ENCODE measurements at places on chromosomes 11 and 22.

DNA sequence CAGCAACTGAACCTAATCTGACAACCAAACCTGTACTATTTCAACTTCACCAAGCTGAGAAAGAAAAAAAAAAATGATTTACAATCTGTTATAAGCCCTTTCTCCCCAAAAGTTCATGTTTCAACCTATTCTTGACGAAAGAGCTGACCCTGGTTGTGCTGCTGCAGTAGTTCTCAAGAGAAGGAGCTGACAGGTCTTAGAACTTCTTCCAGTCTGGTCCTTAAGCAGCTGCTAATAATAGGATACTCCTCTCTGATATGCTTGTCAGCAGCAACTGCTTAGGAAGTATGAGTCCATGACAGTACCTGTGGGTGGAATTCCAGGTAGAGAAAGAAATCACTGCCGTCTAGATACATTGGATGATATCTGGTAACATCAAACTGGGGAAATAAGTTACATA is 735.1 kb upstream of the CCDC90B start:
- DNase-seq, result no peak

DNA sequence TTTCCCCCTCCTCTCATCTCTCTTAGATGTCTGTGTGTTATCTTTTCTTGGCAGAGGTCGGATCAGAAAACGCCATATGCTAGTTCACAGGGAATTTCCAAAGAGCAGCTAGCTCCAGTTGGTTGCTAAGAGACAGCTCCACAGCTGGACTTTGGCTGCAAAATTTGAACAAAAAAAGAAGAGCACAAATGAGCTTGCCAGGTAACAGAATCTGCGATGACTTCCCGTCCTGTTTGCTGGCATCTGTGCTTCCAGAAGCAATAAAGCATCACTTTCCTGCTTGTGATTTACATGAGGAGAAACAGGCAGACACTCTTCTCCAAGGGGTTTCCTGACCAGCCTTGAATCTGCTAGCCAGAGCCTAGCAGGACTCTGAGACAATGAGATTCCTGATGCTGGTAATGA is 596.0 kb upstream of the B3GAT1 start:
- DNase-seq, result no peak

DNA sequence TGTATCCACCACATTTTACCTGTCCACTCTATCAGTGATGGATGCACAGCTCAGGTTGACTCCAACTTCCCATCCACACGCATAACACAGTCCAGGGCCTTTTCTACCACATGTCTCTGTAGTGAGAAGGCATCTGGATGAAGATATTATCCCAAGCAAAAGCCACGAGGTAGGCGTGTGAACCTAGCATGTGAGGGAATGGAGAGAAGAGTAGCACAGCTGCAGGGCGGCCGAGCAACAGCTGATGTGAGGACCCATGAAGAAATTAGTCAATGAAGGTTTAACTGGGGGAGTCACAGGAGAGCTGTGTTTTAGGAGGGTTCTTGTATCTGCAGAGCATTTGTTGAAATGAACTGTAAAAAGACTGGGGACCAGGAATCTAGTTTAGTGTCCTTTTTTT is 144.6 kb upstream of the PITPNB start:
- no peak for DNase-seq

- no peak for DNase-seq
These were observed 377.2 kb downstream of the MN1 start for GRCh38 chr22:27424319-27424718.

- DNase-seq, result no peak
These were observed 39.7 kb downstream of the RTL6 start for GRCh38 chr22:44458044-44459020.

DNA sequence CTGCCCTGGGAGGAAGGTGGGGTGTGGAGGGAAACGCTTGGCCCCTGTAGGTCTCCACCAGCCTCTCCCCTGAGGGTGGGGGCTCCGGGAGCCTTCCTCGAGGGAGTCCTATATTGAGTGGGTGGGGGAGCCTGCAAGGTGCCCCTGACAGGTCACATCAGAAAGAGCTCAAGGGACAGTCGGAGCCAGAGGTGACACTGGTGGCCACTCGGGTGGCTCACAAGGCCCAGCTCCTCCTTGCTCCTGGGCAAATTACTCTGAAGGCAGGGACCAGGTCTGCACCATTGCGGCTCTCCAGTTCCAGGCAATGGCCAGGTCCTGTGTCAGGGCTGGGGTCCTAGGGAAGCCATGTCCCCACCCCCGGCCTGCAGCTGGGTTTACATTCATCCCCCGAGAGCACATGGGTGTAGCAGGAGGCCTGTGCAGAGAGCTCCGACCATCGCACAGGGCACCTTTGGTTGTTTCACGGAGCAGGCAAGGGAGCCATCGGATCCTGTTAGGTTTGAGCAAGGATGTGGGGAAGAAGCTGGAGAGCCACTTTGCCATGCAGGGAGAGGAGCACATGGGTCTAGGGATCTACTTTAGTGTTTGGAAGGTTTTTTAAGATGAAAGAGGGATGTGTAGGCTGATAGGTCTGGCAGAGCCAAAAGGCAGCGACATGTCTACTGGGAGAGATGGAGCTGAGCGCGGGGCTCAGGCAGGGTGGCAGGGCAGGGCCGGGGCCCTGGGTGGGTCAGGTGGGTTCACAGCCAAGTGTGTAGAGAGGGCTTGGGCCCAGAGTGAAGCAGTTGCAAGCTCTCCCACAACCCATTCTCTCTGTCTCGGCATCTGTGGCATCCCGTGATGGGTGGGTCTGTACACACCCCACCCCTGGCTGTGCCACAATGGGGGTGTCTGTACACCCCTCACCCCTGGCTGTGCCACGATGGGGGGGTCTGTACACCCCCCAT is 14.8 kb downstream of the CCND1 start:
- no peak for DNase-seq

GRCh38 chr11:99934008-99934407 is 753.1 kb upstream of the ARHGAP42 start:
- no peak for DNase-seq

GRCh38 chr11:117610045-117610444 is 187.0 kb downstream of the DSCAML1 start:
- DNase-seq, result no peak

GRCh38 chr11:113400631-113401230 is 13.2 kb downstream of the ANKK1 start:
- no peak for DNase-seq

DNA sequence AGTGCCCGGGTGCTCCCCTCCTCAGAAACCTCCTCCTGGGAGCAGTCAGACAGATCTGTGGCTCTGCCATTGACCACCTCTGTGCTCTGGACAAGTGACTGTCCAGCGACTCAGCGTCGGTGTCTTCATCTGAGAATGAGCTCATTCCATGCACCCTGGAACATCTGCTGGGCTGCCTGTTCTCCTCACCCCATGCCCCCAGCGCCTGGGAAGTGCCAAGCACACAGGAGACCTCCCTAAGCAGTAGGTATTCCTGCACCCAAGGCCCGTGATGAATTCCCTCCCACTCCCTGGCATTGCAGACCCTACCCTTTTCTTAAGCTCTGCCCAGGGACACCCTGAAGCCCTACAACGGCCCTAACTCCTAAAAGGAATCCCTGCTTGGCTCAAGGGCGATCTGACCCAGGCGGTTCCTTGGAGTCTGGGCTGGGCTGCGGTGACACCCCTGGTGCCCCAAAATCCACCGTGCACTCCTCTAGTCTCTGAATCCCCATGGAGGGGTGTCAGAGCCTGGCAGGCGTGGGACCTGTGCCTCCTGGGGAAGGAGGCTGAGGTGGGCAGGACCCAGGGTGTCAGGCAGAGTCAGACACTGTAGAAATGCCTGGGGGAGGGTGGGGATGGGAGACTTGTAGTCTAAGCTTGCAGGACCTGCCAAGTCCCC is 92.0 kb downstream of the CEP164 start:
- DNase-seq, result no peak

DNA sequence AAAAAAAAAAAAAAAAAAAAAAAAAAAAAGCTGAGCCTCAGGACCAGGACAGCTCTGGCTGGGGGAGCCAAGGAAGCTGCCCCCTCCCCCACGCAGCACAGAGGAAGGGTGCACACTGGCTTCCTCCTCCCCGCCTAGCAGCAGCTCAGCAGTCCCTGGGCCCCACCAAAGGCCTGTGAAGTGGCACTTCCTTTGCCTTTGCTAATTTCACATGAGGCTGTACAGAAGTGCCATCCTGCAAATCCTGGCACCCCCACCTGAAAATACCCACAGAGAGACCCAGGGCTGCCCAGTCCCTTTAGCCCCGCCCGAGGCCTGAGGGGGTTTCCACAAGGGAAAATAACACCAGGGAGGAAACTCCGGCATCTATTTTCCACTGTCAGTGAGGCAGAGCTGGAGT is 3.9 kb downstream of the RHOG start:
- peak; percentile 41 for DNase-seq

DNA sequence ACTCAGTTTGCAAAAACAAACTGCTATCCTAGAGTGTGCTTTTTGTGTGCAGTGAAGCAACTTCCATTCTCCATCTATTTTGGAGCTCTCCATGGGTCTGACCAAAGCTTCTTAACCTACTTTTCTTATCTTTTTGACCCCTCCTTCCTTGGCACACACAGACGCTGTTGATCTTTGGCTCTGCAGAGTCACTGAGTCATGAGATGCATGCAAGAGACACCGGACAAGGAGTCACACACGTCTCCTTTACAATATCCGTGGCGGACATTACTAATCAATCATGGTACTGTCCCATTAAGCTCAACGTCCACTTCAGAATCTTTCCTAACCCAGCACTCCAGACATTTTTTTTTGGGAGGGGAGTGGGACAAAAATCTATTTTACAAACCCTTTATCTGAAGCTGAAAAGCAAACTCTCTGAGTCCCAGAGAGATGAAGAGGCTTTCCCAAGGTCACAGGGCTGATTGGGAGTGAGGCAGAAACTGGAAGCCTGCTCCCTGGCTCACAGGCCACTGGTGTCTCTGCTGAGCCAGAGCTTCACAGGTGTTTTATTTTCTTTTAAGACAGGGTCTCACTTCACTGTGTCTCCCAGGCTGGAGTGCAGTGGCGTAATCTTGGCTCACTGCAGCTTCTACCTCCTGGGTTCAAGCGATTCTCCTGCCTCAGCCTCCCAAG is 165.8 kb upstream of the SYT13 start:
- DNase-seq, result no peak

- DNase-seq, result no peak
These were observed 322.7 kb upstream of the PLET1 start for GRCh38 chr11:112583261-112583893.

- DNase-seq, result no peak
These were observed 205.3 kb downstream of the TBC1D22A start for GRCh38 chr22:46967445-46968358.

- no peak for DNase-seq
These were observed 9.6 kb upstream of the SYT8 start for GRCh38 chr11:1825039-1825740.

- no peak for DNase-seq
These were observed 51.4 kb downstream of the C11orf58 start for GRCh38 chr11:16789560-16790485.

DNA sequence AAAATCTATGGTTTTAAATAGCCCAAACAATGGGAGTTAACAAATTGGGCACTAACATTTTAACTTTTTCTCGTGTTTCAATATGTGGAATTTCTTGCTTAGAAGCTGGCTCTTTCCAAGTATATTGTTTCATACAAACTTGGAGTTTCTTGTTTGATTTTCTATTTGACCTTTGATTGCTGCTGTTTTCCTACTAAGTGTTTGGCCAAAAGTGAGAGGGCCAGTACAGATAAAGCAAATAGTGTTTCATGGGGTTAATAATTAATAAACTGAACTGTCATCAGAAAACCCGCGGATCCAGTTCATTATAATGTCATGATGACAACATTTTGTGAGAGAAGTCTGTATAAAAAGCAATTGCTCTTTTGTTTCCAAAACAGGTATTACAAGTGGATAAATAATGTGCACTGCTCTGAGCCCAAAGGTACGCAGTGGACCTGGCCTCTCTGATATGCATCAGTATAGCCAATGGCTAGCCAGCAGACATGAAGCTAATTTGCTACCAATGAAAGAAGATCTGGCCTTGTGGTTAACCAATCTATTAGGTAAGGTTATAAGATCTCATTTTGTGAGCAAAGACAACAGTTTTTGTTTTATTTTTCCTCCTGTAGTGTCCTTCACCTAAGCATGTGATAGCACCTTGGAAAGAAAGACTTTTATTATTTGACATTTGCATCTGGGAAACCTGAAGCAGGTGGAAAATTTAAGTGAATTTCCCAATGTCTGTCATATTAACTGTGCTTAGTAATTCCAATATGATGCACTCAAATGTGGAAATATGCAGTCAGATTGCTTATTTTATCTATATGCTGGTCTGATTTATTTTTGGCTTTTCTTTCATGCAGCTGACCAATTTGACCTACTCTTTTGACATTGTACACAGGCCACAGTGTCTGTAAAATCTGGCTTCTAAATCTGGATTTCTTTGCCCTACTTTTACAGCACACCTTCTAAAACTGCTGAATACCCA is 8.3 kb downstream of the GAS2 start:
- no peak for DNase-seq

- DNase-seq, result no peak
These were observed 83.1 kb downstream of the TBC1D22A start for GRCh38 chr22:46845296-46846149.

- DNase-seq, result no peak
These were observed 52.0 kb upstream of the SPATA19 start for GRCh38 chr11:133897331-133897650.

- DNase-seq, result peak; percentile 10
These were observed 4.0 kb upstream of the SCN4B start for GRCh38 chr11:118156531-118157185.

- DNase-seq, result peak; percentile 11
These were observed 25.4 kb downstream of the APIP start for GRCh38 chr11:34890812-34891211.

GRCh38 chr22:27385261-27385998 is 416.1 kb downstream of the MN1 start:
- no peak for DNase-seq

DNA sequence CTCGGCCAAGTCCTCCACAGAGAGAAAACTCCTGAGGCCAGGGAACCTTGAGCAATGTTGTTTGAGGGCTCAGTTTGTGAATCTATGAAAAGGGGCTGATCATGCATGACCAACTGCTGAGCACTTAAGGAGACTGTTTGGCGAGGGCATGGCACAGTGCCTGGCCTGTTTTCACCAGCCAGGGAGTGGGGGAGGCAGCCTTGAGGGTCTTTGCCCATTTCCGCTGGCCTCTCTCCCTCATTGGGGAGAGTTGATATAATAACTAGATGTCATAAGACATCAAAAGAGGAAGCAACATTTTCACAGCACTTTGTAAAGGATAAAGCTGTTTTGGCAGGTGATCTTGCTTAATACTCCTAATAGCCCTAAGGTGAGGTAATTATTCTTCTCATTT is 110.6 kb downstream of the TP53I11 start:
- DNase-seq, result no peak

DNA sequence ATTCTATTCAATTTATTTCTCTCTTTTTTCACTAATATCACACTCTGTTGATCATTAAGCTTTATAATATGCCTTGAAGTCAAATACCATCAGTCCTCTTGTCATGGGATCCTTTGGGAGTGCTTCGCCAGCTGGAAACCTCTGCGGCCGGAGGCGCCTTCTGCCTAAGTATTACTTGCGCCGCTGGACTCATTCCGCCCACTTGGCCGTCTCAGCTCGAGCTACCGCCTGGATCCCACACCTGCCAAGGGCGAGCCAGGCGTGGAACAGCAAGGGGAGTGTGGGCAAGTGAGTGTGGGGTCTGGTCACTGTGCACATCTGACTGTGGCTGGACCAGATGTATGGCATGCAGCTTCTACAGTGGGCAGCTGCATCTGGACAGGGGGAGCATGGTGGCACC is 9.1 kb upstream of the MAP6 start:
- no peak for DNase-seq
